MCF 10A (cell line): ENCODE measurements at places on chromosomes 7 and 10.

DNA sequence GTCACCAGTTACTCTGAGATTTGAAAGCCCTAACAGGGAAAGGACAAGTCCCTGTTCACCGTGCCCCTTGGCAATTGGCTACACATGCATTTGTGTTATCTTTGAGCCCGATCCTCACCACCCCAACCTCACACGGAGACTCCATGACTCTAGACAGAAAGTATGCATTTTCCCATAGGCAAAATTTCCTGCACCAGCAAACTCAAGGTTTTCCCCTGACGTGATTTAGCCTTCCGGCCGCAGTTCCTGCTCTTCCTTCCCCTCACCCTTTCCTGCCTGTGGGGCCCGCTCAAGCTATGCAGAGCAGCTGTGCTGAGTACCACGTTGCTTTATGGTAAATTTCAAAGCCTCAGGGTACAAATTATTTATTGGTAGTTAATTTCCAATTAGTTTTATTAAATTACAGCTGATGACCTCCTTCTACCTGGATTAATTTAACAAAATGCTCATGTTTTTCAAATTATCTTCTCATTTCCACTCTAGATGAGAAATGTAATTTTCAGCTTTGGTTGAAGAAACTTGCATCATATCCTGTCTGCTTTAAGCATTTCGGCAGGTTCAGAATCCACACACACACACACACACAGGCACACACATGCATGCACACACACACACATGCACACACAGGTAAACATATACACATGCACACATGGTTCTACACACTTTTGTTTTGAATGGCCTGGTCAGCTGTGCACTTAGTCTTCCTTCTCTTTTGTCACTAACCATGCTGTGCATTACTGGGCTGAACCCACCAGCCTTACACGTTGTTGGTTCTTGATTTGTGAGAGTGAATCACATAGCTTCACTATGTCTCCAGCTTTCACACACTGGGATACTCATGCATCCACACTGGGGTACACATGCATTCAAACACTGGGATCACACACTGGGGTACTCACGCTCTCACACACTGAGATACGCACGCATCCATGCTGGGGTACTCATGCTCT, 283.1 kb upstream of the PITRM1 start:
- DNase-seq, result peak; percentile 59

- no peak for DNase-seq
Observed at GRCh38 chr7:151381098-151381347, 28.8 kb downstream of the WDR86 start.

GRCh38 chr7:135647755-135648154, 14.6 kb upstream of the STMP1 start:
- no peak for DNase-seq

- peak; percentile 79 for DNase-seq
Observed at GRCh38 chr10:132223156-132223590, 36.4 kb downstream of the DPYSL4 start.

- DNase-seq, result no peak
Observed at GRCh38 chr10:103535595-103535994, 42.1 kb downstream of the NEURL1 start.

GRCh38 chr7:29265208-29265923, 70.8 kb downstream of the CHN2 start:
- DNase-seq, result peak; percentile 77

- no peak for DNase-seq
Observed at GRCh38 chr10:82887488-82887887, 1012.5 kb downstream of the NRG3 start.

GRCh38 chr7:134789967-134790685, 10.7 kb downstream of the CALD1 start:
- no peak for DNase-seq

DNA sequence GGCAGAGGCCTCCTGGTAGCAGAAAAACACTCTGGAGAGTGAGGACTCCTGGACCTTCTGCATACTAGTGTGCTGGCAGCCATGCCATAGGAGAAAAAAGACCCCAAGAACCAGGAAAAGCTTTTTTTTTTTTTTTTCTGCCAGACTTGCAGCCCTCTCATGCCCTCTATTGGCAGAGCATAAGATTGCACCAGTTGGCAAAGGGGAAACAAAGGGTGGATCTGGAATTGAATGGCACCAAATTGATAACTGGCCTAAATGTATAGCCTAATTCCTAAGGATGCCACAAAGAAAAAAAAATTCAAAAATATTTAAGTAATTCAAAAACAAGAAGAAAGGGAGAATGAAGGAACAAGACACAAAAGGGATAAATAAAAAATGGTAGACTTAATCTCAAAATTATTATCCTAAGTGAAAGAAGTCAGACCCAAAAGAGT, 112.5 kb upstream of the GHITM start:
- peak; percentile 40 for DNase-seq

DNA sequence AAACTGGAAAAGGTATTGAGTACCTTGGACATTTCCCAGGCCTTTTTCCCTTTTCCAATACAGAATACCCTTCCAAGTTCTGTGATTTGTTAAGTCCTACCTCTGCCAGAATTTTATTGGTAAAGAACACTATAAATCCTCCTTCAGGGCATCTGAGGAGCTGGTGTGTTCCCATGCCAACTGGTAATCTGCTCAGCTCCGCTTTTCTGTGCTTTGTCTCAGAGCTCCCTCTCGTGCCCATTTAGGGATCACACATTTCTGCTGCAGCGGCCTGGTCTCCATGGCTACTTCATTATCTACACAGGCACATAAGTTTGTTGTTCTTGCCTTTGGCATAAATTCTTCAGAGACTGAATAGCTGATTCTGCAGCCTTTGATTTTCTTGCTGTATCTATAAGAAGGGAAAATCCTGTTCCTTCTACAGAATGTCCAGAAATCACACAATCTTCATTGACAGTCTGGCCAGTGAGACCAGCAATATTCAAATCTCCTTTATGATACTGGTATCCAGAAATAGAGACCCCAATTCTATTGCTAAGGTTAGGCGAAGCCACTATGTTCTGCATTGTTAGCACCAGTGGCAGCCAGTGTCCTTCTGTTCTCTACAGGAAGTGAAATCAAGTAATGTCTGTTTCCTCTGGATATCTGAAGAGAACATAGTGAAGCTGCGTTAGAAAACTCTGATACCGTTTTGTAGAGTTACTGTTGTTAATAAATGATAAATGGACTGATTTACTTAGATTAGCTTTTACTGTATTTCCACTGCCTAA, 51.9 kb downstream of the DENND11 start:
- DNase-seq, result peak; percentile 77

GRCh38 chr10:30432622-30433305, 1.2 kb upstream of the MAP3K8 start:
- DNase-seq, result no peak

- DNase-seq, result no peak
Observed at GRCh38 chr7:44966731-44967538, 11.9 kb downstream of the MYO1G start.

GRCh38 chr10:61592581-61592980, 70.1 kb upstream of the CABCOCO1 start:
- peak; percentile 51 for DNase-seq

GRCh38 chr10:31757831-31758230, 170.8 kb downstream of the ARHGAP12 start:
- DNase-seq, result no peak

DNA sequence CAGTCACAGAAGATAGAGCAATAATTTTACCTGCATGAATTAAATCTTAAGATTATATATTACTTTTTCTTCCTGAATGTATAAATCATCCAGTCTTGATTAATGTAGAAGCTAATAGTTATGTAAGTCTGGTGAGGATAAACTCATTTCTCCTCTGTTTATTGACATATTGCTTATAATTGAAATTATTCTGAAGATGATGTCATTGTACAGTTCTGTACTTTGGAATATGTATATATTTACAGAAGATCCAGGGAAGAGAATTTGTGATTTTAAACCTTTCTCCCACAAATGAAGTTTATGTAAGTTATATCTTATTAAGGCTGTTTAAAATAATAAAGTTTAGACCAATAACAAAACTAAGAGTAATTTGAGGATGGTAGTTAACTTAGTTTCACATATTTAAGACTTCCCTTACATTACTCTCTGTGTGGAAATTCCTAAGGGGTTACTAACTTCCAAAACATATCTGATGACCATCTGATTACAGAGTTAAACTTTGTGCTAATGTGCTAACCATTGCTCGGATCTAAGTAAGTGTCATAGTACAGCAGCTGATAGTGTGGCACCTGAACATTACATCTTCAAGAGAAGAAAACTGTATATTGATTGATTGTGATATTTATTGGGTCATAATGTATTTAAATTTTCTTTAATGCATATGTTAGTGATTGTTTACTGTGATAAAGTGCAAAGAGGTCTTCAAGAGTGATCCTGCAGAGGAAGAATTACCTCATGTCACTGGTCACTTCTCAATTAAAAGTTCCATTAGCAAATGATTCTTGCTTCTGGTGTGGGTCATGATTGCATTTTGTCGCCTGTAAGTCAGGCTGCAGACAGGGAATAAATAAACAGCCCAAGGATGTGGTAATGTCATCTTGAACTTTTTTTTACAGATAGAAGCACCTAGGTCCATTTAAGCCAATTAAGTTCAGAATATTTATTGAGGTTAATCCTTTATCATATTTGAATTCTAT, 96.9 kb downstream of the UBE3C start:
- no peak for DNase-seq

DNA sequence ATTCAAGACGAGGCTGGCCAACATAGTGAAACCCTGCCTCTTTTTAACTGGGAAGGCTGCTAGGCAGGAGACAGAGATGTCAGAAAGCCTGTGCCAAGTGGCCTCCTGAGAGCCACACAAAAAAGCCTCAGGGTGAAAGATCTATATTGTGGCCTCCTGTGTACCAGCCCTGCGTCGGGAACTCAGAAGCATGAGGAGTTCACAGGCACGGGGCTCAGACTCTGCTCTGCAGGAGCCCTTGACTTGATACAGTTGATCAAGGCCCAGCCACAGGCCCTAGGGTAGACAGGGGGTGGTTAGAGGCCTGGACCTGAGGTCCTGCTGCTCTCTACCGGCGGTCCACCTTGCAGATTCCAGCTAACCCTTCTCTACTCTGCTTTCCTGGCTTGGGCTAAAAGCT, 30.2 kb downstream of the FAM241B start:
- DNase-seq, result no peak

DNA sequence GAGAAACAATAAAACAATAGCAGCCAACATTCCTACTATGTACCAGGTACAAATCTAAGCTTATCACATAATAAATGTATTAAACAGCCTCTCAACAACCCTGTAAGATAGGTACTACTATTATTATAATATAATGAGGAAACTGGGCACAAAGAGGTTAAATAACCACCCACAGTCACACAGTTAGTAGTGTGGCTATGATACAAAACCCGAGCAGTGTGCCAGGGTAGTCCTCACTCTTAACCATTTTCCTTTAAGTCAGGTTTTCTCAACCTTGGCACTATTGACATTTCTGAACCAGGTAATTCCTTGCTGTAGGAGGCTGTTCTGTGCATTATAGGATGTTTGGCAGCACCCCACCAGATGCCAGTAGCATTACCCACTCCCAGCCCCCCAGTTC, 48.8 kb downstream of the DNAJC1 start:
- no peak for DNase-seq

- DNase-seq, result no peak
Observed at GRCh38 chr7:6143997-6144396, 112.8 kb downstream of the ANKRD61 start.

GRCh38 chr7:36078816-36079360, 74.2 kb upstream of the EEPD1 start:
- no peak for DNase-seq

DNA sequence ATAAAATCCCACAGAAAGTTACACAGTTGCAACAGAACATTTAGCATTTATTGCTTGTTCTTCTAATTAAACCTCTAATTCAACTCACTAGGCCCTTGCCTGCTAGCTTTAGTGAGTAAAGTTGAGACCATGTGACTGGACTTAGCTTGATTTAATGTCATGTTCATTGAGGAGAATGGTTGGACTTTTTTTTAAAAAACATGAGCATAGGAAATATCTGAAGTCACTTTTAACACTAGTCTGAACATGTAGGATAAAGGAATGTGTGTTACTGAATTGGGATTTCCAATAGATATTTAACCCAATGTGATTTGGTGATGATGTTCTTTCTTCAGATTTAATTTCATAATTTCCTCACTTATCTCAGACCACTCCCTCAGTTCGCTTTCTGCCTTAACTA, 24.6 kb upstream of the GLCCI1 start:
- DNase-seq, result no peak

GRCh38 chr7:14834883-14835282, 67.7 kb downstream of the DGKB start:
- DNase-seq, result no peak

GRCh38 chr10:62473241-62473640, 99.1 kb downstream of the ZNF365 start:
- no peak for DNase-seq

- DNase-seq, result peak; percentile 37
Observed at GRCh38 chr7:92135052-92135889, 994 bp upstream of the CYP51A1 start.

DNA sequence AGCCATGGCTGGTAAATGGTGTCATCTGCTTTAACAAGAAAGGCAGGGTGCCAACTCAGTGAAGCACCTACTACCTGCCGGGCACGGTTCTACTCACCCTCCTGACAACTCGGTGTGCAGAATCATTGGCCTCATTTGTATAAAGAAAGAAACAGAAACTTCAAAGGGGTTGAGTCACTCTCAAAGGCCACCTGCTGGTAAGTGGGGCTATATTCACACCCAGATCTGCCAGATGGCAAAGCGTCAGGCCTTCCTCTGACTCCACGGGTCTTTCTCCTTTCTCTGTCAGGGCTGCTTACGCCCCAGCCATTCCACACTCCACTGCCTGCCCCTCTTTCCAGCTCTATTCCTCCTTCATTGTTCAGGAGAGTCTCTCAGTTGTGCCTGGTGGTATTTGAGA, 309.2 kb downstream of the GFRA1 start:
- peak; percentile 58 for DNase-seq

DNA sequence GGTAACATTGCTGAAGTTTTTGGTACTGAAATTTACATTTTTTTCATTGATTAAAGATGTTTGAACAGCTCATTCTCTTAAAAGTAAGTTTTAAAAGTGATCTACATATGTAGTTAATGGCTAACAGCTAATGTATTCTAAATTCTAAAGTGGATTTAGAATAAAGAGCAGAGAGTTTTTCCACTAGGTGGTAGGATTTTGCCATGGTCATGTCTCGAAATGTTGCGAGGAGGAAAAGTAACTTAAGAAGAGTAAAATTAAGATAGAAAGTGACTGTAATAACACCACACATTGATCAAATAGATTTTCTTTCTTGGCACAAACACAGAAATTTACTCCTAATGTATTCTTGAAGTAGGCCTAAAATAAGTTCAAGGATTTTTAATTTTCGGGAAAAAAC, 19.8 kb downstream of the LSMEM1 start:
- no peak for DNase-seq
